Vagina (tissue), 2 donors: ENCODE measurements at places on chromosomes 4 and X.
A peak's percentile ranks its signal among the peaks of the same experiment; 100 is the strongest.

DNA sequence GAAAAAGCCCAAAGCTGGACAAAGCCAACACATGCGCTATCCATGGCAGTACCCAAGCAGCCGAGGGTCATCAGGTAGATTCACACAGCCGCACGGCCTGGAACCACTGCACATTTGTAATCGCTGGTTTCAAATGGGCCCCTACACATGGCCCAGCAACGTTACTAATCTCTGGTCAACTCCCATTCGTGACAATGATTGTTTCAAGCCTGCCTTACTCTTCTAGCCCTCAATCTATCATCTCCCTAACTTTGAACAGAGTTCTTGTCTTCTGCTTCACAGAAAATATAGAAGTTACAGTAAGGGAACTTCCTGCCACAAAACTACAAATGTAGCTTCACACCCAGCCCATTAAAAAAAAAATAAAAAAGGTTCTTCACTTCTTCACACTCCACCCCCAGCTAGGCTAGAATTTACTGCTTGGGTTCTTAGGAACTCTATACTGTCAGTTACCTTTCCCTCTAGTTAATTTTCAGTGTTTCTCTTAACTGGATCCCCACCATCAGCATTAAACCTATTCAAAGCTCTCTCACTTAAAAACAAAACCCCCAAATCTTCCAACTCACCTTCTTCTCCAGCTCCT is 24.2 kb downstream of the CASP3 start:
- DNase-seq, result peak; percentile 10

GRCh38 chr4:16530688-16531635 is 304.7 kb upstream of the TAPT1 start:
- DNase-seq, result no peak

- no peak for DNase-seq
Measured at GRCh38 chrX:140767646-140768045, 58.1 kb downstream of the LINC00632 start.

DNA sequence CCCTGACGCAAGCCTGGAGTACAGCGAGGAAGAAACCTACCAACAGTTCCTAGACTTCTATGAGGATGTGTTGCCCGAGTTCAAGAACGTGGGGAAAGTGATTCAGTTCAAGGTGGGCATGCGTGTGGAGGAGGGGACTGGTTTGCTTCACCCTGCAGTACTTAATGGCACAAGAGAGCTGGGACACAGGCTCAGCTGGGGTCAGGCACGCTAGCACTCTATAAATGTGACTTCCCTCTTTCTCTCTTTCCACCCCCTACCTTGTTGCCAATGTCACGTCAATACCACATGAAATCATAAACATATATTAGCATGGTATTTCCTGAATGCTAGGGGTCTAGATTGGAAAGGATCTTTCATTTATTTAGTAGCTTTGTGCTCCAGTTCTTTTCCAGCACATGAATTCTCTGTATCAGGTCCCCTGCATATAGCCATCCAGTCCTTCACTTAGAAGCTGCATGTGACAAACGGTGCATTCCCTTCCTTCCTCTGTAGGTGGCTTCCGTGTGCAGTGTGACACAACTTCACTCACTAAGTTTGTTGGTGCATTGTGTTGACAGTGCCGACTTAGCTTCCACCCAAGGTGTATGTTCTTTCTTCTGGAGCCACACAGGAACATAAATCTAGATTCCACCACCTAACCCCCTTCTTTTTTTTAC is 25.6 kb downstream of the ZRSR2 start:
- DNase-seq, result no peak

DNA sequence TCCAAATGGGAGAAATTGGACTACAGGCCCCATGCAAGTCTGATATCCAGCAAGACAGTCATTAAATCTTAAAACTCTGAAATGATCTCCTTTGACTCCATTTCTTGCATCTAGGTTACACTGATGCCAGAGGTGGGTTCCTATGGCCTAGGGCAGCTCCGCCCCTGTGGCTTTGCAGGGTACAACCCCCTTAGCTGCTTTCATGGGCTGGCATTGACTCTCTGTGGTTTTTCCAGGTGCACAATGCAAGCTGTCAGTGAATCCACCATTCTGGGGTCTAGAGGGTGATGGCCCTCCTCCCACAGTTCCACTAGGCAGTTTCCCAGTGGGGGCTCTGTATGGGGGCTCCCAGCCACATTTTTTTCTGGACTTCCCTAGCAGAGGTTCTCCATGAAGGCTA is 228.5 kb upstream of the ADAMTS3 start:
- no peak for DNase-seq

- DNase-seq, result no peak
Measured at GRCh38 chr4:150178161-150178560, 99.9 kb downstream of the DCLK2 start.

DNA sequence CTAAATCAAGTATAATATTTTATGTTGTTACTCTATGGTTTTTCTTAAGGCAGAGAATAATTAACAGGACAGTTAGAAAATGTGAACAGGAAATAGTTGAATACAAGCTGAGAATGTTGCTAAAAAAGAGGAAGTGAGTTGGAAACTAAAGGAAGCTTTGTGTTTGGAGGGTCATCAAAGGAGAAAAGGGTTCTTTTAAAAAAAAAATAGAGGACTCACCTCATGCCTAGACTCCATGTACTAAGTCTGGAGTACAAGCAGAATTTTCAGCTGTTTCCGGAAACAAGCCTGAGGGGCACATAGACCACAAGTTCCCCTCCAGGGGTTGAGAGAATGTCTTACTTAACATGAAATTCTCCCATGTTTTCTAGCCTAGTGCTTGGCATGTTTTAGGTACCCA is 20.1 kb upstream of the MAP7D3 start:
- DNase-seq, result no peak

- no peak for DNase-seq
Measured at GRCh38 chr4:169311643-169312365, 41.0 kb upstream of the SH3RF1 start.

DNA sequence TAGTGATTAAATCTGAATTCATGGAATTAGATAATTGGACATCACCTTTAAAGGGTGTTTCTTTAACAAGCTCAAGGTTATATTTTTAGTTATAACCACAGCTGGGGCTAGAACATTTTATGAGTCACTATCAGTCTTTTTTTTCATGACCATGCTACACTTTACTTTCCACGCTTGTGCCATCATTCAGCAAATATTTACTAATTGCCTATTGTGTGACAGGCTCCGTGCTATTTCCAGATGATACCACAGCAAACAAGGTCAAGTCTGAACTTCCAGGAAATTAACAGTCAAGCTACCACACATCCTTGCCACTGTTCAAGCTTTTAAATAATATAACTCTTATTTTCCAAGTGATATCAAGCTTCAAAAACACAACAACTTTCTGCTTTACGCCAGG is 16.5 kb downstream of the SPANXN3 start:
- no peak for DNase-seq
